Right atrium auricular region (tissue), 2 donors: ENCODE measurements at places on chromosomes 11 and 22. TPM values are rescaled to one million over a fixed set of nuclear protein-coding genes. Genes with fewer than 3 reads are reported as not detected.

The SCGB1C1 gene
- not detected for total RNA-seq

The YWHAH gene
- total RNA-seq: 92.0 TPM

The TPBGL gene
- total RNA-seq: 0.12 TPM

The APOL5 gene
- 0.74 TPM for total RNA-seq

The WT1 gene
- 10.6 TPM for total RNA-seq

The GPHA2 gene
- total RNA-seq: not detected

The APOL4 gene
- total RNA-seq: 2.1 TPM

The VSIG10L2 gene
- not detected for total RNA-seq

- DNase-seq: peak; percentile 90
These were observed at the start of gene FADD for GRCh38 chr11:70202920-70203750. TSS of gene FADD (plus strand) at chr11:70203296. CDS start at chr11:70203460, 164 bp downstream.

- peak; percentile 58 for DNase-seq
These were observed 5.1 kb downstream of the TOLLIP start for GRCh38 chr11:1304380-1304779.

GRCh38 chr11:47413908-47414684 is 5.7 kb downstream of the SLC39A13 start:
- no peak for DNase-seq

DNA sequence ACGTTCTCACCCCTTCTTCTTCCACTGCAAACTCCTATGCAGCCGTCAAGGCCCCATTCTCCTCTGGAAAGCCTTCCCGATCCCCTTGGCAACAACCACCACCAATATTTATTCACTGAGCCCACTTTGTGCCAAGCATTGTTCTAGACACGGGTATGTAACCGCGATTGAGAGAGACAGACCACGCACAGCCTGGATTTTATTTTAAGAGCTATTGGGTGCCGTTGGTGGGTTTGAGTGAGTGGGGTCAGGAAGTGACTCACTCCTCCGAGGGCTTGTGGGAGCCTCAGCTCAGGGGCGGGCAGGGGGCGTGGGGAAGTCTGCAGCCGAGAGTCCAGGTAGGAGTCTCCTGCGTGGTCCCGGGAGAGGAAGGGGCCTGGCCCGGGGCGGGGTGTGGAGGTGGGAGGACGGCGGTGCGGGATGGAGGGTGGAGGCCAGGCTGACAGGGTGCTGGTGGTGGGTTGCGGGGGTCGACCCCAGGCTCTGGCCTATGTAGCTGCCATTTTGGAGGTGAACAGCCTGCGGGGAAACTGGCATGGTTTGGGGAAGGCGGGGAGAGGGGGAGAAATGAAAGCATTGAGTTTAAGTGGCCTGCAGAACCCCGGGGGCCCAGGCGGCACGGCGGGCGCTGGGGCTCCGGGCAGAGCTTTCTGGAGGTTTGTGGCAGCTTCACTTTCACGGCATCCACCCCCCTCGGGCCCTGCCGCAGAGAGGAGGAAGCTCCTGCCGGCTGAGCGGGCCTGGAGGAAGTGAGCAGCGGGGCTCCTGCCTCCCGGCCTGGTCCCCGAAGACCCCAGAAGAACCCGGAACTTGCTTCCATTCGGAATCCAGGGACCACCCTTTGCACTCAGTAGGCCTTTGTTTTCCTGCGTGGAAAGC is 547 bp downstream of the PARVG start:
- no peak for DNase-seq

DNA sequence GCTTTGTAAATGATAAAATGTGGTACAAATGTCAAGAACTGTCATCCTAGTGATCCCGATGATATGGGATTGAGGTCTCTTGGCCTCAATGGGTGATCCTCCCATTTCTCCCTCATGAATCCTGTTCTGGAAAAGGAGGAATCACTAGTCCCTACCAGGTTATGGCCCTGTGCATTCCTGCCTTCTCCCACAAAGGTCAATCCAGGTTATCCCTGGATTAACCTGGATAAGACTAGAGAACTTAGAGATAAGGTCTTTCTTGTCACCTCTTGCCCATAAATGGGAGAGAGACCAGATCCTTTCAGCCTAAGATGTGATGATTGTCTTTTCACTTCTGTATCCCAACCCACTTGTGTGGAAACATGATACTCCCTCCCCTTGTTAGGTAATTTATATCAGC is 396.7 kb downstream of the BUD13 start:
- no peak for DNase-seq

DNA sequence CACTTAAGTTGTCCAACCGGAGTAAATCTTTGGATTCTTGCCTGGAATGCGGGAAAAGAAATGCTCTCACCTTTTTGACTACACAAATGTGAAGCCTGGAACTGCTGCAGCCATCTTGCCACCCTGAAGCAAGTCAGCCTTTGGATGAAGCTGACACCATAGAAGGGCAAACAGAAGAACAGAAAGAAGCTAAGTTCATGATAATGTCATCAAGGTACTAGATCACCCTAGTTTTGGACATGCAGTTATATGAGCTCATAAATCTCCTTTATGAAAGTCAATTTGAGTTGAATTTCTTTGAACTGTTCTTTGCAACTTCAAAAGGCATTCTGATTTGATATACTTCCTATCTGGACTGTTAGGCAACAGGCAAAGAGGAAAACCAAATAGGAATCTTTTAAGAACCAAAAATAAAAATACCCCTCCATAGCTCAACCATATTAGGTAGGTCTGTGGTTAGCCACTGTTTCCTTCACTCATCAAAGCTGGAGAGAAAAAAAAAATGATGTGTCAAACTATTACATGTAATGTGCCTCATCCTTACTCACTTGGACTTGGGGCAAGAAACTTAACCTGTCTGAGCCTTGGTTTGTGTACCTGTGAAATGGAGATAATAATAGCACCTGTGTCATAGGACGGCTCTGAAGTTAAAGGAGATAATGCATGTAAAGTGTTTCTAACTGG is 91.9 kb downstream of the WT1 start:
- no peak for DNase-seq

- DNase-seq: no peak
These were observed 64.2 kb downstream of the MICAL2 start for GRCh38 chr11:12174477-12175143.

DNA sequence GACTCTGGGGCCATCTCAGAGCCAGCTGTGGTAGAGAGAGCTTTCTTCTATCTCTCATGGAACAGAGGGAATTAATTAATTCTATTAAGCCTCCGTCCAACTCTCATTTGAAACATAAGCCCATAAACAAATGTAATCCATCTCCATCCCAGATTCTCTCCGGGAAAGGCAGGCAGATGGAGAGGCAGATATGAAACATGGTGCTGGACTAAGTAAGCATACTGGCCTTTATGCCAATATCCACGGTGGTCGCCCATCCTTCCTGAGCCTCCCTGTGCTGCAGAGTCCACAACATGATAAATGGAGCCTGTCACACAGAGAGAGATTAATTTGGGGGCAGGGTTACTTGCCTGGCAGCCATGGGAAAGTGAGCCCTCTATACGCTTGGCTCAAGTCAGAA is 44.8 kb downstream of the PRR5L start:
- DNase-seq: no peak

DNA sequence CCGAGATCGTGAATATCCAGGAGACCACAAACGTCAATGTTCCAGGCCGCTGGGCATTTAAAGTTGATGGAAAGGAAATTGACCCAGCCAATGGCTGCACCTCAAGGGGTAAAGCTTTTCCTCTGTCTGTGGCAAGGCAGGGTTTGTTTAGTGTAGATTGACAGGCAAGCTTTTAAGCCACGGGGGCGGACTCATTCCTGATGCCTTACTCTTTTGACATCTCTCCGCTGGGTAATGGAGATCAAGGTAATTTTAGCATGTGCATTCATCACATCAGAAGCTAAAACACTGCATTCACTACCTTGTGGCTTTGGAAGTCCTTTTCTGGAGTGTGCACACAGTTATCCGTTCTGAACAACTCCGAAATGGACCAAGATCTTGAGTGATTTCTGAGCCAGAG is 12.6 kb downstream of the TECTA start:
- DNase-seq: no peak

GRCh38 chr11:122023614-122024250 is 92.3 kb downstream of the BLID start:
- DNase-seq: no peak

GRCh38 chr11:110317516-110317932 is 21.1 kb upstream of the RDX start:
- DNase-seq: no peak

- DNase-seq: no peak
These were observed 51.7 kb upstream of the PITPNB start for GRCh38 chr22:27970596-27971220.
